ENCODE measurements at places on chromosomes 7 and 10. TPM values are rescaled to one million over a fixed set of nuclear protein-coding genes. Genes with fewer than 3 reads are reported as not detected.

GRCh38 chr10:35668865-35669650, 27.0 kb upstream of the FZD8 start:
- no peak for DNase-seq

DNA sequence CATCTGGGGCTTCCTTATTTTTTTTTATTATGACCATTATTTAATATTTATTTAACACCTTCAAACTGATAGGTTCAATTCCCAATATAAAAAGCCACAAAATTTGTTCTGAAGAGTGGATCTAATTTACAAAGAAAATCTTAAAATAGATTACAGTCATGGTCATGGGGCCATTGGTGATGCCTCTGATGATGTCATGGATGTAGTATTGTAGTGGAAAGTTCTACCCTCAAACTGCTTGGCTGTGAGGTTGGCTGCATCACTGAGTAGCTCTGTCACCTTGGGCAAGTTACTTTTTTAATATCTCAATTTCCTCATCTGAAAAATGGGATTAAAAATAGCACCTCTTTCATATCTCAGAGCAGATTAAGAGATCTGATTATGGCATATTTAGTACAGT, 128.5 kb downstream of the DKK1 start:
- peak; percentile 59 for DNase-seq

- DNase-seq, result no peak
Observed at GRCh38 chr10:78531088-78531487, 497.4 kb downstream of the RPS24 start.

Gene RARRES2
- not detected for total RNA-seq

GRCh38 chr10:13612654-13613373, 26.0 kb downstream of the PRPF18 start:
- no peak for DNase-seq

GRCh38 chr10:5882961-5883360, 6.7 kb downstream of the ANKRD16 start:
- no peak for DNase-seq

Gene LLCFC1
- total RNA-seq, result not detected

GRCh38 chr7:43870316-43870715, 999 bp upstream of the MRPS24 start:
- no peak for DNase-seq

Gene STEAP4
- total RNA-seq, result 1.7 TPM

DNA sequence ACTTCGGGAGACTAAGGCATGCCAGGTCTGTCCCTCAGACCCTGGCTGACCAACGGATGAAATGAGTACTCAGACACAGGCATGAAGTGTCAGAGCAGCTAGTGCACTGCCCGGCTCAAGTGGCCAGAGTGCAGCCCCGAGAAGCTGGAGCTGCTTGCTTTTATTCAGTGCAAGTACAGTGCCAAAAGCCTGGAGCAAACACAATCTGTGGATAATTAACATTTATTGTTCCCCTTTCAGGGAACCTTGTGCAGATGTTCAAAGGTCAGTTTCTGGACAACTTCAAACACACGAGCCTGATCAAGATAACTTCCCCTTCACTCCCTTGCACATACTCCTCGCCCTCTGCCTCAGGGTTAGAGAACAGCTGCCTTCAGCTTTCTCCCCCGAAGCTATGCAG, 7.9 kb upstream of the ATE1 start:
- no peak for DNase-seq

Gene CACNB2
- 0.07 TPM for total RNA-seq

- DNase-seq, result no peak
Observed at GRCh38 chr10:53022611-53023088, 250.1 kb upstream of the MBL2 start.

Measured in PC-3 (cell line).